ENCODE measurements at places on chromosomes 2 and 18.

- peak; percentile 50 for DNase-seq
These were observed at the start of gene ACMSD for GRCh38 chr2:134838143-134838620. Gene ACMSD (plus strand): TSS chr2:134838616. CDS start chr2:134838683, 67 bp downstream.

DNA sequence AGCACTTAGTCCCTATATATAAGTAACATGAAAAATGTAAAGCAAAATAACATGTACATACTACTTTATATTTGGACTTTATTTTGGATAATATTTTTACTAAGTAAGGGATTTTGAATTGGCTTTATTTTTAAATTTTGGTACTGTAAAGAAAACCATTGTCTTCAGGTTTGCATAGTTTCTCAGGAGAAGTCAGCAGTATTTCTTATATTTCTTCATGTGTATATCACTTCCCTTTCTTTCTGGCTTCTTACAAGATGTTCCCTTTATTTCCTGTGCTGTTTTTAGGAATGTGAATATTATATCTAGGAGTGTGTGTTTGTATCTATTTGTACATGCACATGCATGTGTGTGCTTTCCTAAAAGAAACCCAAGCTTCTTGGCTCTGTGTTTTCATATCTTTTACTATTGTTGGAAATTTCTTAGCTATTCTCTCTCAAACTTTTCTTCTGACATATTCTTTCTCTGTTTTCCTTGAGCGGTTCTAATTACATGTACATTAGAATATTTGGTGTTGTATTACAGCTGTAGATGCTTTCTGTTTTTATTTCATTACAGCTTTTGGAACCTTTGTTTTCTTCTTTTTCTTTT, 1549.7 kb upstream of the ACVR2A start:
- DNase-seq, result no peak

DNA sequence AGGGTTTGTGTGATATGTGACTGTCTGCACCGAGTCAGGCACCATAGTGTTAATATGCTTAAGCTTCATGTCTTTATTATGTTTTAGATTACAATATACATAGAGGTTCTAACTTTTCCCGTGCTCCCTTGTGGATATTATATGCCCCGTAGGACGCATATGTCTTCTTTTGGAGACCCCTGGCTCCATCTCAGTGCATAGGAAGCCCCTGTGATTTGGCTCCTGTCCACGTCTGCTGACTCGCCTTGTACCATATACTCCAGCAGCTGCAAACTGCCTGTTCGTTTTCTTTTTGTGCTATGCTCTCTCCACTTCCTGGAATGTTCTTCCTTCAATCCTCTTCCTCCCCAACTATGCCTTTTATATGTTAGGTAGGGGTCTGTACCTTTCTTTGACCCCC, 110.9 kb downstream of the PTRHD1 start:
- no peak for DNase-seq

- no peak for DNase-seq
These were observed 805.7 kb upstream of the FSHR start for GRCh38 chr2:49959961-49960553.

- no peak for DNase-seq
These were observed 372.8 kb upstream of the RND3 start for GRCh38 chr2:150860301-150860700.

DNA sequence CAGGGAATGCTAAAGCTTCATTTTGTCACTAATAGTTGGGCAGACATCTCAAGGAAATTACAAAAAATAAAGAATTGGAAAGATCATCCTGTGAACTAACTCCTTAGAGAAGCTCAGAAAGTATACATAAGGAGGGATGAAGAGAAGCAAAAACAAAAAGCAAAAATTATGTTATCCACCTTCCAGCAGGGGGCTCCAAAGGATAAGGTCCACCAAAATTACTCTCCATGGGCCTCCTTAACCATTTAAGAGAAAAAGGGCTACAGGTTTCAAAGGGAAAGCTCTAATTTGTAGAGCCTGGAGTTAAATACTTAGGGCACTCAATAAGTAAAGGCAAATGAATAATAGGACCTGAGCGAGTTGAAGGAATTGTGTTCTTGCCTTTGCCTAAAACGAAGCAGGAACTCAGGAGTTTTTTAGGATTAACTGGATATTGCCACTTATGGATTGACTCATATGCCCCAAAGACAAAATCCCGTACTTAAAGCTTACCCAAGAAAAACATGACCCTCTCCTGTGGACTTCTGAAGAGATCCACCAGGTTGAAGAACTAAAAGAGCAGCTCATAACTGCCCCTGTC, 1167.9 kb downstream of the DSC3 start:
- DNase-seq, result peak; percentile 15

DNA sequence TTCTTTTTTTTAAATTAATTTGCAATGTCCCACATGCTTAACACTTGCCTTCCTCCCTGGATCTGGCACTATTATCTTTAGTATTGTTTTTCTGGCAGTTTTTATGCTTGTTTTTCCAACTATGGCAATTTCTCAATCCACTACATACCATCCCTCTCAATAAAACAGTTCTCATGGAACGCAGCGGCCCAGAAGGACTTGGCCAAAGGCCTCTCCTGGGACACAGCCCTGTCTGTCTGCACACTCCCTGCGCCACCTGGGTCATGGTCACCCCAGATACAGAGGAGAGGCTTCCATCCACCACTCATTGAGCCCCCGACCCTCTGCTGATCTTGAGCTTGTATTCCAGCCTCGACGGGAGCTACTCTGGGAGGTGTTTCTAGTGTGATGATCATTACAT, 91.2 kb downstream of the TWIST2 start:
- no peak for DNase-seq

GRCh38 chr2:46818141-46818621, 97.4 kb downstream of the MCFD2 start:
- DNase-seq, result no peak

DNA sequence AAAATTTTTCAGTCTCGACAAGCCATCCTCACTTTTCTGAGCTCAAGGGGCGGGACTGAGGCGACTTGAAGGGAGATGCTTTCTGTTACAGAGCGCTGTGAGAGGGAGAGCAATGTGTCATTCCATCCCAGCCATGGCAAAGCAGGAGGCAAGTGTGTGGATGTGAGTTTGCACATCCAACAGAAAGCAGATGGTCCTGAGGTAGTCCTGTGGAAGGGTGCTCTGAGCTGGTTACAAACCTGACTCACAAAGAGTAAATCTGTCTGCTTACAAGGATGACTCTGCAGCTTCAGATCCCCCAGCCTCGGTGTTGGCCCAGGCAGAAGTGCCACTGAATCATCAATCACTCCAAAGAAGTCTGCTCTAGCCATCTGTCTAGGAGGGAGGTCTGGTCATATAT, 482.0 kb upstream of the DCC start:
- DNase-seq, result no peak

DNA sequence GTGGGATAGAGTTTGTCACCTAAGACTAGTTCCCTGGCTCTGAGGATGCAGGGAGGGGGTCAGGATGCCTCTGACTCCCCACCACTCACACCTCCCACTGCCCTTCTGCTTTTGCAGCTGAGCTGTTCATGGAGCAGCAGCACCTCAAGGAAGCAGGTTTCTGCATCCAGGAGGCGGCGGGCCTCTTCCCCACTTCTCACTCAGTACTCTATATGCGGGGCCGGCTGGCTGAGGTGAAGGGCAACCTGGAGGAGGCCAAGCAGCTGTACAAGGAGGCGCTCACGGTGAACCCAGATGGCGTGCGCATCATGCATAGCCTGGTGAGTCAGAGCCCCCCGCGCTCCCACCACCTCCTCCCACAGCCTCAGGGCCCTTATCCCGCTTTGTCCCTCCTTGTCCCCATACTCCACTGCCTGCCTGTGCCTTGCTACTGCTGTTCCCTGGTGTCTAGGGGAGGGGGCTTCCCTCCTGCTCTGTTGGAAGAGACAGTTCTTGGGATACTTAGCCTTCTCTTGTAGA, 94.4 kb downstream of the STPG4 start:
- DNase-seq, result no peak

GRCh38 chr18:46388286-46388685, 268.7 kb downstream of the LOXHD1 start:
- no peak for DNase-seq

DNA sequence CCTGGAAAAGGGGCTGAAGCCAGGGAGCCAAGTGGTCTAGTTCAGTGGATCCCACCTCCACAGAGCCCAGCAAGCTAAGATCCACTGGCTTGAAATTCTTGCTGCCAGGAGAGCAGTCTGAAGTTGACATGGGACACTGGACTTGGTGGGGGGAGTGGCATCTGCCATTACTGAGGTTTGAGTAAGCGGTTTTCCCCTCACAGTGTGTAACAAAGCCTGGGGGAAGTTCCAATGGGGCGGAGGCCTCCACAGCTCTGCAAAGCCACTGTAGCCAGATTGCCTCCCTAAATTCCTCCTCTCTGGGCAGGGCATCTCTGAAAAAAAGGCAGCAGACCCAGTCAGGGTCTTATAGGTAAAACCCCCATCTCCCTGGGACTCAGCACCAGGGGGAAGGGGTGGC, 144.4 kb downstream of the PTPRM start:
- no peak for DNase-seq

DNA sequence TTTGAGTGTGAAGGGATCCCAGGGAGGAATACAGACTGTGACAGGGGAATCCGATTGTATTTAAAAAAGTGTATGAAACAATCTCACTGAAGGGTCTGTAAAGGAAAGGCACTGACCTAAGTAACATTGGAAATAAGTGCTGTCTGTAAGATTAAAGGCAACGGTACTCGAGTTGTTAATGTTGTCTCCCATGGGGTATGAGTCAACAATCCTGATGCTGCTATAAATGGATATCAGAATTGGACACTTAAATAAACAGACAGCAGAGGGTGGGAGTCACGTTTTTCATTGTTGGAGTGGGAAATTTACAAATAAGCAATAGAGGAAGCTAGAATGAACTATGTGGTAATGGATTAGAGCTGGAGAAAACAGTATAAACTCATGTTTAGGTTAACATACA, 452.4 kb upstream of the RGPD4 start:
- no peak for DNase-seq

DNA sequence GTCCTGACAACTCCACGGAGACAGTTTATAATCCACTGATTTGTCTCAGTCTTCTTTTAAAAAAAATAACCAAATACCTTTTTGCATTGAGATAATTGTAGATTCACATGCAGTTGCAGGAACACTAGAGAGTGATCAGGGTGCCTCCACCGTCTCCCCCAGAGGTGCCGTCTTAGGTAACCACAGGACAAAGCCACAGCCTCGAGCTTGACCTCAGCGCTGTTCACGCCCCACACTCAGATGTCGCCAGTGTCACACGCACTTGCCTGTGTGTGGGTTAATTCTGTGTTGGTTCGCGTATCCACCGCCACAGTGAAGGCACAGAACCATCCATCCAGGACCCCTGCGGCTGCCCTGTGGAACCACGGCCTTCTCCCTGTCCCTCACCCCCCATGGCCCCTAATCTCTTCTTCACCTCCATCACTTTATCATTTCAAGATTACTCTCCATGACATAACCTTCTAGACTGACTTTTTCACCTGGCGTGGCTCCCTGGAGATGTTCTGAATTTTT, 295.0 kb upstream of the HDAC4 start:
- DNase-seq, result no peak

GRCh38 chr2:47617028-47617427, 165.9 kb upstream of the MSH6 start:
- no peak for DNase-seq

- peak; percentile 99 for DNase-seq
These were observed 11.8 kb upstream of the ATOH8 start for GRCh38 chr2:85741833-85742455.

- no peak for DNase-seq
These were observed 18.7 kb upstream of the PTPN4 start for GRCh38 chr2:119741001-119741400.

DNA sequence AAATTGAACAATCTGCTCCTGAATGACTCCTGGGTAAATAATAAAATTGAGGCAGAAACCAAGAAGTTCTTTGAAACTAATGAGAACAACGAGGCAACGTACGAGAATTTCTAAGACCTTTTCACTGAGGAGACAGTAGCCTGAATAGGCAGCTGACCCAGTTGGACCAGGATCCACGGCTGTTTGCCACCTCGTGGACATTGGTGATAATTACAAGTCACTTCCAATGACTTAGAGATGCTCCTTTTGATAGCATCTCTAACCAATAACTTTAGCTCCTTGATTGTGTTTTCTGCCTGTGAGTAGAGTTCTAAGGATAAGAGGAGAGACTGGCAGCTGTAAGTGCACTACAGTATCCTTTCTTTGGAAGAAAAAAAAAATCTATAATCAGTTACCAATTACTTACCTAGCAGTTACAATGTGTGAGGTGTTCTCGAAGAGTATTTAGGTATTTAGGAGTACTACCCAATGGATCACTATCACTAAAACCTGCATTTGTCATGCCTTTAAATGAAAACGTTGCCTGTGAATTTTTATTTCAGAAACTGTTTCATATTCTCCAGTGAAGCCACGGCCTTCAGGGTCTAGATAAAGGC, 31.3 kb upstream of the CNTNAP5 start:
- DNase-seq, result peak; percentile 10

DNA sequence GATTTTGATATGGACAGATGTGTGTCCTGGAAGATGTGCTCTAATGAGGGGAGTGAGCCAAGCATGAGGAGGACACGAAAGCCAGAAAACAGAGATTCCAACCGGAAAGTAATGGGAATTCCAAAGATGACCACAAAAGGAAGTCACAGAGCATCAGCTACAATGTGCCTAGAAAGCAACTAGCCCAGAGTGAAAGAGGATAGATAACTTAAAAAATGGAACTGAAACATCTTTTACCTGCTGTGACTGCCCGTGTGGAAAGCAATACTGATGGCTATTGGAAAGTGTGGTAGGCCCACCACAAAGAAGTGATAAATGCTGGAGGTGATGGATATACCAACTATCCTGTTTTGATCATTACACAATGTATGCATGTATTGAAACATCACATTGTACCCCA, 21.6 kb downstream of the DNMT3A start:
- DNase-seq, result no peak

GRCh38 chr2:170229125-170229524, 51.2 kb downstream of the MYO3B start:
- DNase-seq, result no peak

DNA sequence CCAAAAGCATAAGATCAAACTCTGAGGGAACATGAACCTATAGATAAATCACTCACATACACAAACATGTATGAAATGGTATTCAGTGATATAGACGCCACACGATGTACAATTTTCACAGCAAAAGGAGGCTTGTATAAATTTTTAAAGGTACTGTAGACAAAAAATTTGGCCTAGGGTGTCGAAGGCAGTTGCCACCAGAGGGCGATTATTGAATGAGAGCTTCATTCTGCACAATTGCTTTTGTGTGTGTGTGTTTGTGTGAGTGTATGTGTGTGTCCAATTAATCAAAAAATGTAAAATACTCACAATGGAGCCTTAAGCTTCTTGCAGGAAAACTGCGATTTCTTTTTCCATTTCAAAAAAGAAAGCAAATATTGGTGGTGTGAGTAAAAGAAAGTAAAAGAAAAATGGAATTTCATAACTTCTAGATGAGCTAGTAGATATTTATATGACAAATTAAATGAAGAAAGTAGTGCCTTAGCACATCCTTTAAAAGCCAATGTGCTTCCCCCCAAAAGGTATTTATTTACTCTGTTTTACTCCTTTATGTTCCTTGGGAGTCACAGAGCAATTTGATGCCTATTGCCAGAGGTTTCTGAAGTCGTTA, 800.1 kb downstream of the SATB2 start:
- DNase-seq, result no peak

DNA sequence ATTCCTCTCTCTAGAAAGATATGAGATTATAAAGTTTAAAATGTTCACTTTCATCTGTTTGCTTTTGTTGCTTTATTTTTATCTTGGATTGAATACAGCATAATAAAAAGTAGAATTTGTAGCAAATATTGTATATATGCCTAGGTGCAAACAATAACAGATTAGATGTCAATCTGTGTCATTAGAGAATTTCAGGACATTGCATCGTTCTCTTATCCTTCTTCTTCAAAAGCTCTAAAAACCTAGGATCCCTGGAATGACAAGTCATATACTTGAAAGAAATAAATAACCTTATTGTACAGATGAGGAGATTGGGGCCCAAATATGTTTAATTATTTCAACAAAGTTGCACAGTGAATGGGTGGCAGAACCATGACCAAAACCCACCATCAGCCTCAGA, 102.8 kb upstream of the BZW1 start:
- no peak for DNase-seq

All from RCC 7860 (cell line).